ENCODE measurements at places on chromosomes 5 and 9. TPM values are rescaled to one million over a fixed set of nuclear protein-coding genes. Genes with fewer than 3 reads are reported as not detected.

Gene ADCY2
- not detected for total RNA-seq

DNA sequence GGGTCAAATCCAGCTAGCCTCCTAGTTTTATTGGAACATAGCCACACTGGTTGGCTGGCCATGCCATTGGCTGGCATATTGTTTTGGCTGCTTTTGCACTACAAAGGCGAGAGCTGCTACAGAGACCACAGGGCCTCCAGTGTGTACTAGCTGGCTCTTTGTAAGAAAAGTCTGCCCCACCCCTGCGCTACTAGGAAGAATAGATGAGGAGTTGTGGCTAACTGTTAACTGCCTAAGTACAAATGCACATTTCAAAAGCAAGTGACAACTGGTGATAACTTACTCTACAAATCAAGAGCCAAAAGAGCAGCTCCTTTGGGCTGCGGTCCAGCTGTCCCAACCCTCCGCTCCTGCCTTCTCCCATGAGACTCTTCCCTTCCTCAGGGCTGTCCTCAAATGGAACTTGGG lies 63.9 kb downstream of the SERINC5 start:
- peak; percentile 63 for DNase-seq

GRCh38 chr5:132086277-132086794 lies 12.7 kb downstream of the CSF2 start:
- DNase-seq, result no peak

DNA sequence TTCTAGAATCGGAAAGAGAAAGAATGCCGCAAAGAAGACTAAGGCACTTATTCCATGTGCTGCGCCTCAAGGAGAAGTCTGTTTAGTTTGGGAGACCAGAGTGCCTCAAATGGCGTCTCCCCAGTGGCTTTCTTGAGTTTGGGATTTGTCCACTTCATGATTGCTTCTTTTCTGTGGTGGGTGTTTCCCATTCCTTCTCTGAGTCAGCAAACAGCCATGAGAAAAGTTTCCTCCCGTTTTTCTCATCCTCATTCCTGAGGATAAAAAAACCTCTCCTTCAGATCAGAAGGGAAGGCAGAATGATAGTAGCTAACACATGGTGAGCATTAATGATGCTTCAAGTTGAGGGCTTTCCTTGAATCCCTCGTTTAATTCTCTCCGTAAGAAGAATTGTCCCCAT lies 275.9 kb upstream of the WWC1 start:
- no peak for DNase-seq

- DNase-seq, result peak; percentile 26
These were observed 112.9 kb downstream of the AOPEP start for GRCh38 chr9:94839398-94839797.

Data from activated CD4-positive, alpha-beta memory T cell treated with anti-CD3 and anti-CD28 coated beads for 36 hours (primary cell).